Colonic mucosa (tissue), 4 donors: ENCODE measurements at places on chromosomes 13 and 19. TPM values are rescaled to one million over a fixed set of nuclear protein-coding genes. Genes with fewer than 3 reads are reported as not detected.

DNA sequence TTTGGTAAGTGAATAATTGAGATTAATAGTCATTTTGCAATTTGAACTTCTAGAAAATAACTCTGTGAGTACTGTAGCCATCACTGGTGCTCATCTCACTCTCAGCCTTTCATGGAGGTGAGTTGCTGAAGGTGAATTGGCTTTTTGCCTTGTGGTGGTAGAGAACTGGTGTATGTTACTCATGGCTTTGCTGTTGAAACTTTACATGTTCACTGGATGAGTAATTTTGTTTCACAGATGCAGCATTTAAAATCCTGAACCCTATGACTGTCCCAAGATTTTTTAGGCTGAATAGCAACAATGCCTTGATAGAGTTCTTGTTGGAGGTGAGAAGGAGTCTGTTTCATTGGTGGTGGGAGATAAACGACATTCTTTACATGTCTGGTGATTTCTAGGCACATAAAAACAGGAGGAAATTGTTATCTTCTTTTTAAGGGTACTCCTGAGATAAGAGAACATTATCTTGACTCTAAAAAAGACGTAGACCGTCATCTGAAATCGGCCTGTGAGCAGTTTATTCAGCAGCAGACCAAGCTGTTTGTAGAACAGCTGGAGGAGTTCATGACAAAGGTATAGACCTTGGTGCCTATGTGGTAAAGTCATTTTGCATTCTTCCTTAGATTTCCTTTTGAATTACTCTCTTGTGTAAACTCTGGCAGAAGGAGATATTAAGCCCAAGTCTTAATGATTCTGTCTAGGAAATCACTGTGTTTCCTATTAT lies 53.9 kb downstream of the COG3 start:
- no peak for DNase-seq

Gene PLIN4
- 6.3 TPM for total RNA-seq

Gene FFAR2
- total RNA-seq = 0.82 TPM

DNA sequence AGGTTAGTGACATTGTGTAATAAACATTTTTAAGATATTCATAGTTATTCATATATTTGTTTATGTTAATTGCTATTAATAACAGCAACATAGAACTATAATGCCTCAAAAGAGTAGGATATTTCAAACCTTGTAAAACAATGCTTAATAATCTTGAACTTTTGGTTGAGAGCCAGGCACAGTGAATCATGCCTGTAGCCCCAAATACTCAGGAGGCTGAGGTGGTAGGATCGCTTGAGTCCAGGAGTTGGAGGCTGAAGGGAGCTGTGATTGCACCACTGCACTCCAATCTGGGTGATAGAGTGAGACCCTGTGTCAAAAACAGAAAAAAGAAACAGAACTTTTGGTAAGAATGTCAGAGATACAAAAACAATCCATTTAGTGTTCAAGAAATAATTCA lies 213.9 kb upstream of the SLITRK1 start:
- DNase-seq = no peak

- DNase-seq = no peak
Observed at GRCh38 chr13:99758460-99759162, 213.0 kb downstream of the ZIC5 start.

DNA sequence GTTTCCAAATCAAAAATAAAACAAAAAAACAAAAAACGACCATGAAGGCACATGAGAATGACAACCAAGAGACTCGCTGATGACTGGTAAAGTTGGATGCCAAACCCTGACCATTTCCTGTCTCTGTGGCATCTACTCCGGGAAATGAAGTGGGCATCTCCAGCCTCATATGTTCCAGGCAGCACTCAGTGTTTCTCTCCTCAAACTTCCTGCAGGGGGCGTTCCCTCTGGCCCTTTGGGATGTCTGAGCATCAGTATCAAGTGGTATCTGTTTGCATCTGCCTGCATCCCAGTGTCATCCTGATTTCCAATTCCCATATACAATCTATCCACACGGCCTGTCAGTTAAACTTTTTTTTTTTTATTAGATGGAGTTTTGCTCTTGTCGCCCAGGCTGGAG lies 9.8 kb upstream of the SIGLEC12 start:
- DNase-seq = no peak

DNA sequence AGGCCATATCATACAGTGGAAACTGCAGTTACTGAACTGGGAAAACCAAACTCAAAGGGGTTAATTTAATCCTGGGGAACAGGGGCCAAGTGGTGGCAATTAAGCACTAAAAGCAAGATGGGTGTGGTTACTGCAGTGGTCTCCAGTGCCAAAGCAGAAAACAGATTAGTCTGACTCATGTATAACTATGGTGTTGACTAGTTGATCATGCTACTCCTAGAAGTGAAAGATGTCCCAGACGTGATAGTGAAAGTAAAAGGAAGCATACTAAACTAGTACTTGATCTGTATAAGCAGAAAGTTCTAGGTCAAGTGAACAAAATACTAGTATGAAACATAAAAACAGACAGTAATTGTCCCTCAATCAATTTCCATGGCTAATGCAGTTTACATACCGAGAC lies 360.0 kb upstream of the SLITRK5 start:
- DNase-seq = no peak

DNA sequence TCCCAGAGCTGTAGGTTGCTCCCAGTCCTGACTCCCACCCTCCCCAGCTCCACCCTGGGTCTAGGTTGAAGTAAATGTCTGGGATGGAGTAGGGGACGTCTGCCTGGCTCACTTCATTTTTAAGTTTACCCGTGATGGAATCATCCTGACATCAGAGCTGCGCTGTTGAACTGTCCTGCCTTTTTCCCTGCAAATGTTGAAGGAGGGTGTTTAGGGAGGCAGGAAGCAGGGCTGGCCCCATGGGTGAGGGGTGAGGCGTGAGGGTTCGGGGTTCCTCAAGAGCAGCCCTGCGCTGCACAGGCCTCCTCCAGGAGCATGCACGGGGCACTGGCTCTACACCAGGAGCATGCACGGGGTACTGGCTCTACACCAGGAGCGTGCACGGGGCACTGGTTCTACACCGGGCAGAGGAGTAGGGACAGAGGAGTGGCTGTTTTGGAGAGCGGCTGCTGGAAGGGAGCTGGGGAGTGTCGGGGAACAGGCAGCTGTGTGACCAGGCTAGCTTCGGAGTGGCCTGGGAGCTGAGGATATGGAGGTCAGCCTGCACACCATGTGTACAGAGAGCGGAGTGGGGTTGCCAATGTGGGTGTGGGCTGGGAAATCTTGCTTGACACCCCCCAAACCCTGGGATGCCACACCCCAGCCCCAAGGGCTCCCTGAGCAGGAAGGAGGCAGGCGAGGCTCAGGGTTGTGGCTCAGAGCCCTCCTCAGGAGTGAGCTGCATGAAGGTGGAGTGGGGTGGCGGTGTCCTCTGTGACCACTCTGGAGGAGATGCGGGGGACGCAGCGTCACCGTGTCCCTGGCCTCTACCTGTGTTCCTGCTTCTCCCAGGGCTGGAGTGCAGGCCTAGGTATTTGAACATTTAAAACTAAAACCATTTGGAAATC lies 63.3 kb downstream of the GPR12 start:
- no peak for DNase-seq

- no peak for DNase-seq
Observed at GRCh38 chr13:33026489-33027152, 10.4 kb downstream of the KL start.
